HL-60 (cell line): ENCODE measurements at places on chromosomes 11 and 22.

GRCh38 chr11:127000981-127001380 is 411 bp upstream of the KIRREL3 start:
- no peak for DNase-seq

DNA sequence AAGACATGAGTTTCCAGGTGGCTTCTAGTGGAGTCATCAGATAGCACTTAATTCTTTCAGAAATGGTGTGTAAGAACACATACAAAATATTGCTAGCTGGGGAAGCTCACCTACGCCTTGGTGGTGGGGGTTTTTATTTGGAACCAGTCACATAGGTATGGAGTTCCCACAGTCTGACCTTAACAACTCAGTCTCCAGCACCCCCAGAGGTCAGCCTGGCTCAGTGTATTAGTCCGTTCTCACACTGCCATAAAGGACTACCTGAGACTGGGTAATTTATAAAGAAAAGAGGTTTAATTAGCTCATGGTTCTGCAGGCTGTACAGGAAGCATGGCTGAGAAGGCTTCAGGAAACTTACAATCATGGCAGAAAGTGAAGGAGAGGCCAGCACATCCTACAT is 317.5 kb upstream of the ZC3H12C start:
- DNase-seq, result no peak

GRCh38 chr11:407651-408123 is 7.1 kb downstream of the SIGIRR start:
- no peak for DNase-seq

GRCh38 chr22:46688949-46689348 is 49.1 kb downstream of the CERK start:
- DNase-seq, result no peak

GRCh38 chr22:33919391-33920196 is 682 bp downstream of the LARGE1 start:
- no peak for DNase-seq
